ENCODE measurements at places on chromosomes 6 and 20.

DNA sequence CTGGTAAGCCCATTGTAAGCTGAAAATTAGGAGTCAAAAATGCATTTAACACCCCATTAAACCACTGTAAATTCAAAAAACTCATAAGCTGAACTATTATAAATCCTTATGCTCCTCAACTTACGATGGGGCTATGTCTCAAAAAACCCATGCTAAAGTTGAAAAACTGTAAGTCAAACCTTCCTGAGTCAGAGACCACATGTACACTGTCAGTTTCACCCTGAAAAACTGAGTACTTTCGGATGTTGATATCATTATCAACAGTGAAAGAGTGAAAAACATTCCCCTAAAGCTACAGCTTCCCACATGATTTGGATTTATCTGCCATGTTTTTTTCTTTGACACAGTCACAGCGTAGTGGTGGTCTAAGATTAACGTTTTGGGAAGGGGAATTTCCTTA is 14.2 kb downstream of the RAB23 start:
- no peak for DNase-seq

- DNase-seq, result no peak
These were observed 9.7 kb downstream of the BEND3 start for GRCh38 chr6:107105511-107106116.

- DNase-seq, result no peak
These were observed 17.0 kb downstream of the DACT2 start for GRCh38 chr6:168302534-168302933.

- DNase-seq, result peak; percentile 72
These were observed 538 bp downstream of the TTLL9 start for GRCh38 chr20:31870726-31871617.

GRCh38 chr20:43894491-43894890 is 20.2 kb upstream of the TOX2 start:
- DNase-seq, result no peak

- DNase-seq, result no peak
These were observed 8.0 kb downstream of the PRDM13 start for GRCh38 chr6:99614430-99615186.

GRCh38 chr6:105194106-105194505 is 14.3 kb upstream of the POPDC3 start:
- DNase-seq, result no peak

DNA sequence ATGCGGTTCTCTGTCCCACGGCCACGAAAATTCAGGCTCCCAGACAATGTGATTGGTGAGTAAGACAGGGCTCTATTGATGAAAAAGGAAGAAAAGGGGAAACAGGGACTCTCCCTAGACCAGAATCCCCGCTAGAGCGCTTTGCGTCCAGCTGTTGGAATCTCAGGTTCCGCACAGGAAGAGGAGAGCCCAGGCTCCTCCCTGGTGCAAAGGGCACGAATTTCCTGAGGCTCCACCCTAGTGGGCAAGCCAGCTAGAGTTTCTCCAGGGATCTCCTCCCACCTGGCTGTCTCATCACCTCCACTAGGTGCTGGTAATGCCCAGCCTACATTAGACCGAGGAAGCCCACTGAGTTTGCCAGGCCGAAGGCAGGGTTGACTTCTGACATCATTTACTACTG is 135.9 kb upstream of the SOX4 start:
- no peak for DNase-seq

GRCh38 chr6:29907637-29908340 is 34.5 kb upstream of the HLA-A start:
- peak; percentile 18 for DNase-seq

- no peak for DNase-seq
These were observed 91.2 kb upstream of the SIRPG start for GRCh38 chr20:1748777-1749176.

DNA sequence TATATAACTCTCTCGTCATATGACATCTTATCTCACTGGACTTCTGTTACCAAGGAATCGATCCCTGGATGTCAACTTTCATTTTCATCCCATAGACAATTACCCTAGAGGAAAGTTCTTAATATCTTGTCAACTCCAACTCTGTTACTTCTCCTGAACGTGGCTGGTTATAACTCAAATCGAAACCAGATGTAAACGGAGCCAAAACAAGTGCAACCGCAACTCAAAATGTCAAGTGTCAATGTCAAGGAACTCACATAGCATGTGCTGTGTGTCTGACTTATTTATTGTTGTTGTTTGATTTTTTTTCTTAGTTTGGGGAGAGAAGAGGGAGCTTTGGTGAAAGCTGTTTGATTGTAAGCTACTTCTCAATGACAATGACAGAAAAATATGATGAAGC is 108.6 kb downstream of the VIP start:
- no peak for DNase-seq

DNA sequence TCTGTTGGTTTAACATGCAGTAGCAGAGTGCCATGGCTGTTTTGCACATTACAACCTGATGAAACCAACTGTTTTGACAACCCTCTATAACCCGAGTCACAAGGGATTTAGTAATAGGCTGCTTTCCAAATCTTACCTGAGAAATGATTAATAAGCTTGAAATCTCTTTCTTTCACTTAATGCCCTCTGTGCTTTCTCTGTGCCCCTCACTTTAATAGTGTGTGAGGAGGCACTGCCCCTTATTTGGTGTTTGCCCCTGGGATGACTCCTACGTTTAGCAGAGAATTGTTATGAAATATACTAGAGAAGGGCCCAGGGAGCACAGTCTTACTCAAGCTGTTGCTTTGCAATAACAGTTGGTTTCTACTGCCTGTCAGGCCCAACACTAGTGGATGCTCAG is 31.0 kb upstream of the PTCHD4 start:
- no peak for DNase-seq

DNA sequence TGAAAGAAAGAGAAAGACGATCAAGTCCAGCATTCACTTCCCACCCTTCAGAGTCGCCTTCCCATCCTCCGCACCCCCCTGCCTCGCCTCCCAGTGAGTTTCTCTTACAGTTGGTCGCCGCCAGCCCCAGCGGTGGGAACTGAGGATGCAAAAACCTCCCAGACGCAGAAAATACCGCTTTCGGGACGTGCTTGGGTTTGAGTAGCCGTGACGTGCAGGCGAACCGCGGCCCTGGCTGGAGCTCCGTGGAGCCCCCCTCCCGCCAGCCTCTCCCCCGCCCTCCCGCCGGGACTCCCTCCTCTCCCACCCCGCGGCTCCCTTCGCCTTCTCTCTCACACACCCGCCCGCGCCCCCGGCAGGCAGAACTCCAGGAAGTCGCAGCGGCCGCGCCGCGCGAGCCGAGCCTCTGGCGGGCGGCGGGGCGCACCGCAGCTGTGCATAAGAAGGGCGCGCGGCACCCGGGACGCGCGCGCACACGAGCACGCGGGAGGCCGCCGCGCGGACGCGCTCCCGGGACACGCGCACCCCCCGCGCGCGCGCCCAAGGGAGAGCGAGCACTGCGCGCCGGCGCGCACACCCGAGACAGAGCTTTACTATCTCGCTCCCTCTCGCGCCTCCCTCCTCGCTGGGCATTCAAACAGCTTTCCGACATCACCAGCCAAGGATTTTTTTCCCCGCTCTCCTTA is at the start of gene ADGRB3:
TSS of gene ADGRB3 (plus strand) at position 557 of the 686 bp plus-strand sequence. CDS start 3,394 bp downstream, outside the sequence.
- DNase-seq, result peak; percentile 86

- DNase-seq, result no peak
These were observed 21.8 kb upstream of the DACT2 start for GRCh38 chr6:168341280-168341900.

DNA sequence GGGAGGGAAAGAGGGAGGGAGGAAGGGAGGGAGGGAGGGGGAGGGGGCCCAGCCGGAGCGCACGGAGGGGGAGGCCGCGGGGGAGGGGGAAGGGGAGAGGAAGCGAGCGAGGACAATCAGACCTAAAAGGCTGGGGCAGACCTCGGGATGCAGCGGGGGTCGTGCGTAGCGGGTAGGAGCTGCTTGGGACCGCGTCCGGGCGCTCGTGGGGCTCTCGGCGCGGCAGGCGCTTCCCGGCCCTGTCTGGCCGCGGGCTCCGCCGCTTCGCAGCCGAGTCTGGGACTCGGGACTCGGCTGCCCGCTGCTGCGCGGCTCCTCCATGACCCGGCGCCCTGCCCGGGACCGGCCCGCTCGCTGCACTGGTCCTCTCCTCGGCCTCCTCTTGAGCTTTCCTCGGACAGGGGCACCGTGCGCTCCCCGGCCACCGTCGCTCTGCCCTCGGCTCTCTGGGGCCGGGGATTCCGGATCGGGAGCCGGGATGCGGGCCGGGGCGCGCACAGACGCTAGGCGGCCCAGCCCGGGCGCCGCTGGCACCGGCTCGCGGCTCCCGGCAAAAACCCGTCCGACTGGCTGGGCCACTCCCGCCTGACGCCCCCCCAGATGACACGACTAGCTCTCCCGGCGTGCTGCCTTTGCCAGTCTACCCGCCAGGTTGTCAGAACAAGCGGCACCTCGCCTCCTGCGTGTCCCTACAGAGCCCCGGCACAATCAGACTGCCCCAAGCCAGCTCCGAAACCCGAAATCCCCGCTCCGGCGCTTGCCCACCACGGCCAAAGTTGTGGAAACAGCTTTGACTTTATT is 2.2 kb downstream of the TFAP2A start:
- peak; percentile 88 for DNase-seq

GRCh38 chr6:138507977-138508675 is 8.8 kb upstream of the NHSL1 start:
- no peak for DNase-seq

DNA sequence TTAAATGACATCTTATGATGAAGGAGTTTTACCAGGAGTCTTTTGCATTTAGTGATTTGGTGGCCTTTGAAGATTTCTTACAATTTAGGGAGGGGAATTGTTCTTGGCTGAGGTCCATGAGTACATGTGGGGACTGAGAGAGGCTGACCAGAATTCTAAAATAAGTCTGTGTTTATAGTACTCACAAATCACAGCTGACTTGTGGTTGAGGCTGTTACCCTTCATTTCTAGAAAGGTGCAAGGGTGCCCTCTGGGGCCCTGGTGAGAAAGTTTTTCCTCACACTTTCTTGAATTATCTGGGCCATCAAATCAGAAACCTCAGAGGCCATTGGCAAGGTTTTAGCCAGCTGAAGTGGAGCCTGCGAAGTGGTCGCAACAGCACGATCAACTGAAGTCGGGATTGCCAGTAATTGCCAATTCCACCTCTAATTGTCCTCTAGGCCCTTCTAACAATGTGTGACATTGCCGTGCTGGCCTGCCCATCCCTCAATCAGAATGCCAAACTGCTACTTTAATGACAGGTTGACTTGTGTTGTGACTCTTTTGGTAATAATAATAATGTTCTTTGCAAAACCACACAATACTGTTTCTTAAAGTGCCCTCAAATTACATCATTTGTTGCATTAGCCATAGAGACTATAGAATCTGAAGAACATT is 221.6 kb downstream of the OGFRL1 start:
- DNase-seq, result no peak

DNA sequence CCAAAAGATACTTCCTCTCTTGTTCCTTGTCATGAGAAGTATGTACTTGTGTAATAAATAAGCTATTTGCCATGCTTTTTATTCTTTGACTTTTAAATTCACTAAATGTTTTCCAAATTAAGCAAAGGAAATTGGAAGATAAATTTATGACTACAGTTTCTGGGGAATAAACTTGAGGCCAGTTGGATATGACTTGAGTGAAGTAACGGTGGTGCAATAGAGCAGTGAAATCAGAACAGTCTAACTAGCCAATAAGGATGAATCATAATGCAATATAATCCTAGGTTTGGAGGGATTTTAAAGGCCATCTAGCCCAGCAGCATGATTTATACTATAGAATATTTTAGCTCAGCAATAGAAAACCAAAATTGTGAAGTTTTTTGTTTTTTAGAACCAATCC is 183.8 kb upstream of the TCF21 start:
- DNase-seq, result no peak

- DNase-seq, result no peak
These were observed 60.8 kb upstream of the HBS1L start for GRCh38 chr6:135115411-135115810.

- peak; percentile 63 for DNase-seq
These were observed 915 bp downstream of the TMEM63B start for GRCh38 chr6:44128020-44128917.

DNA sequence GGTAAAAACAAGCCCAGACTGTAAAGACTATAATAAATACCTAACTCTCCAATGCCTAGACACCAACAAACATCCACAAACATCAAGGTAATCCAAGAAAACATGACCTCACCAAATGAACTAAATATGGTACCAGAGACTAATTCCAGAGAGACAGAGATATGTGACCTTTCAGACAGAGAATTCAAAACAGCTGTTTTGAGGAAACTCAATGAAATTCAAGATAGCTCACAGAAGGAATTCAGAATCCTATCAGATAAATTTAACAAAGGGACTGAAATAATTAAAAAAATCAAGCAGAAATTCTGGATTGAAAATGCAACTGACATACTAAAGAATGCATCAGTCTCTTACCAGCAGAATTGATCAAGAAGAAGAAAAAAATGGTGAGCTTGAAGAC is 26.6 kb downstream of the NCOA6 start:
- DNase-seq, result no peak

- no peak for DNase-seq
These were observed 58.3 kb downstream of the LY86 start for GRCh38 chr6:6646859-6647258.

DNA sequence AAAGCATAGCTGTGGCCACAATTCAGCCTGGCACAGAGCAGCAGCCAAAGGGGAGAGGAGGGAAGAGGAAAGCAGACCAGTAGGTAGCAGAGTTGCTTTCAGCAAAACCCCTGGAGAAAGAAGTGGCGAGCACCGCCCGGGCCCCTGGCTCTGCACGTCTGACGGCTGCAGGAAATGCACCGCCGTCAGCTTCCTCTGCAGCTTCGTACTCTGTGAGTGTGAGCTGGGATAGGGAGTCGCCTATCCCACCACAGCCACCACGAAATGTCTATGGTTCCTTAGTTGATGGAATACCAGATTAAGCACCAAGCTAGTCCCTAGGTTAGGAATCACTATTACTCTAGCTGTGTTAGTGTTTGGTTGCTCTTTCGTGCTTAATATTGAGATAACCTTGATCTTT is 79.9 kb upstream of the NAA20 start:
- DNase-seq, result no peak

DNA sequence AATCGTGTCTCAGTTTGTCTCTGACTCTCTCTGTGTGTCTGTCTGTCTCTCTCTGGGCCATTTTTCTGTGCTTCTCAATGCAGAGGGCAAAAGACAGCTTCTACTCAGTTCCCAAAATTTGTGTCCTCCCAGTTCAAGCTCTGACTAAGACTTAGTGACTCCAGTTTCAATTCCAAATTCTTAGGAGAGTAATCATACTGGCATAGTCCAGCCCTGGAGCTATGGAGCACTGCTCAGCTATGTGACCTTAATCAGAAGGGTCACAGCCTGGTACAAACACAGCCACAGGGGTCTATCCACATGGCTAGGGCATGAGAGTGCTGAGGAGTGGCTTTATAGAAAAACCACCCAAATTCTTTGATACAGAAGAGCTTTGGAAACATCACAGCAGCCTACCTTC is 91.9 kb downstream of the FOXF2 start:
- no peak for DNase-seq

- DNase-seq, result no peak
These were observed 104.9 kb downstream of the TFAP2C start for GRCh38 chr20:56733967-56734366.

- peak; percentile 90 for DNase-seq
These were observed 548 bp downstream of the GNL1 start for GRCh38 chr6:30555816-30556065.

- peak; percentile 44 for DNase-seq
These were observed 1.1 kb upstream of the BHLHE23 start for GRCh38 chr20:63007646-63008488.
